Naive B cell (primary cell): ENCODE measurements at places on chromosomes 5 and 9.

GRCh38 chr5:81749561-81750307, 1.2 kb downstream of the SSBP2 start:
- H3K36me3 ChIP-seq, result no peaks in the 10 kb centered on the region
- H3K27me3 ChIP-seq, result no peaks in the 10 kb centered on the region
- DNase-seq, result peak; percentile 73
- peak overlapping the region; percentile 98 for H3K27ac ChIP-seq
- H3K4me3 ChIP-seq, result peak overlapping the region; percentile 99

GRCh38 chr9:21078702-21079101, 960 bp upstream of the IFNB1 start:
- H3K27me3 ChIP-seq, result no peaks in the 10 kb centered on the region
- no peak overlapping the region for H3K4me3 ChIP-seq
- H3K27ac ChIP-seq, result no peak overlapping the region
- no peak for DNase-seq

GRCh38 chr5:81783401-81783800, 32.5 kb upstream of the SSBP2 start:
- DNase-seq, result no peak
- H3K27ac ChIP-seq, result no peak overlapping the region
- peaks cover 17% of the 10 kb centered on the region for H3K4me1 ChIP-seq
- no peaks in the 10 kb centered on the region for H3K36me3 ChIP-seq

DNA sequence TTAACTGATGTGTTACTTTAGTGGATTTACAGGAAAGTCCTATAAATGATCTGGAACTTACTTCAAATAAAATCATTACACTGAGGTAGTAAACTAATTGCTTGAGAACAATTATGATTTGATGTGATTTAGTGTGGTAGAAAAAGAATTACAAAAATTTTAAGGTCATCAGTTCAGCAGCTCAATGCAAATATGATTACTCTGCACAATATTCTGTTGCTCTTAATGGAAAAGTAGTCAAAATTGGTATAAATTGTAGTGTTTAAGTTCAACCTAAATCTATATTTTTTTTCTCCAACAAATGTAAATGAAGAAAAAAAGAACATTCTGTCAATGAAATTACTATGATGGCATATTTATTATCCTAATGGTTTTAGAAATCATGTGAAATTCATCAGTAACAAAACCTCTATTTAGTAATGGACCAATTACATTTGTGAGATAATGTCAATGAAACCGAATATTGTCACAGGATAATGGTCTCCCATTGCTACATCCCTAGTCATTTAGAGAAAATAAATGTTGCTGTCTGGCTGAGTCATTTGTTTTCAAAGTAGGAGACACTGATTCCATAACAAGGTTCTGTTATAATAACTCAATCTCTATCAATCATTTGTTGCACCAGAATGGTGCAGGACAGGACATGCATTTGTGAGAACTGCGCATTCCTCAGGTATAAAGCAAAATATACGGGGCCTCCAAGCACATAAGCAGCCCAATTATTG, 177.1 kb downstream of the NFIB start:
- no peaks in the 10 kb centered on the region for H3K27me3 ChIP-seq
- no peak overlapping the region for H3K27ac ChIP-seq
- no peak overlapping the region for H3K4me3 ChIP-seq
- no peak for DNase-seq
- no peaks in the 10 kb centered on the region for H3K36me3 ChIP-seq

DNA sequence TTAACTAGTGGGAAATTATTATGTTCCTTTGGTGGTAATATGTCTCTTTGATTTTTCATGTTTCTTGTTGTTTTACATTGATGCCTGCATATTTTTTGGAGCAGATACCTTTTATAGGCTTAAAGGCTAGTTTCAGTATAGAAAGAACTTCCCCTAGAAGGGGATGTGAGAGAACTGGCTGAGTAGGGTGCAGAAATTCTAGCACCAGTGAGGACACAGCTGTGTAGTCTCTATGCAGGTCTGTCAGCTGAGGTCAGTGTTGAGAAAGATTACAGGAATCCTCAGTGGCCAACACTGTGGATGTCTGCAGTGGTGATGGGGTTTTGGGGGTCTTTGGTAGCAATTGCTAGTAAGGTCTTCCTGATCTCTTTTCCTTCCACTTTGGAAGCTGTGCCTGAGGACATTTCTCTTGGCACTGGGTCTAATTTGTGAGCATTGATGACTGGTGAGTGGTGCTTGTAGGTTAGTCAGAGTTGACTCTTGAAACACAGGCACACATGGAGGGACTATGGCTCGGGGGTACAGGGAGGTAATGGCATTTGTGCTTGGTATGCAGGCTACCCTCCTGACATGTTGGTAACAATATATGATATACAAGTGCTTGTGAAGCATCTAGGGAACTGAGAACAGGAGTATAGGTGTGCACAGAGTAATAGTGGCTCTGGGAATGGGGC, 221.4 kb downstream of the SPATA31D1 start:
- no peak overlapping the region for H3K4me3 ChIP-seq
- H3K27me3 ChIP-seq, result peaks cover under 1% of the 10 kb centered on the region
- peak; percentile 9 for DNase-seq
- H3K27ac ChIP-seq, result peak overlapping the region; percentile 3
- H3K4me1 ChIP-seq, result peaks cover 28% of the 10 kb centered on the region

DNA sequence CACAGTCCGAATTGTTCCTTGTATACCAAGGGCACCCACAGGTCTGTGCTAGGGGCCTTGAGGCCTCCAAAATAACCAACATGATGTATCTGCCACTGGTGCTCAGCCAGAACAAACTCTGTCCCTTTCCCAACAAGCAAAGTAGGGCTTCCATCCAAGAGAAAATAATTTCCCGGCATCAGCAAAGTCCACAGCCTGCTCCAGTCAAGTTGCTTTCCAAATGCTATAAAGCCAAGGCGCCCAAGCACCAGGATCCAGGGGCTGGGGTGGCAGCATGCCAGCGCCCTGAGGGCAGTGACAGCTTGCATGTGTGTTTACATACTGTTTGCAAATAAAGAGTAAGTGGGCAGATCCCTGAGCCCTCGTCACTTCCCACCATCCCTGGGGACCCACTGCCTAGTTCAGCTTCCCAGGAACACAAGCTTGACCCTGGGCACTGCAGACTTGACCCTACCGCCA, 155.9 kb downstream of the ERCC6L2 start:
- DNase-seq, result no peak
- H3K36me3 ChIP-seq, result peaks cover 27% of the 10 kb centered on the region
- peaks cover 48% of the 10 kb centered on the region for H3K27me3 ChIP-seq
- peaks cover 14% of the 10 kb centered on the region for H3K4me1 ChIP-seq

- H3K27me3 ChIP-seq, result no peaks in the 10 kb centered on the region
- H3K27ac ChIP-seq, result no peak overlapping the region
- no peak overlapping the region for H3K4me3 ChIP-seq
- DNase-seq, result no peak
- peaks cover 20% of the 10 kb centered on the region for H3K36me3 ChIP-seq
- H3K4me1 ChIP-seq, result no peaks in the 10 kb centered on the region
These were observed 29.5 kb downstream of the PFDN1 start for GRCh38 chr5:140273401-140273877.

- H3K27ac ChIP-seq, result no peak overlapping the region
- H3K27me3 ChIP-seq, result no peaks in the 10 kb centered on the region
- peaks cover 65% of the 10 kb centered on the region for H3K4me1 ChIP-seq
These were observed 117.8 kb upstream of the SARDH start for GRCh38 chr9:133855802-133856521.

DNA sequence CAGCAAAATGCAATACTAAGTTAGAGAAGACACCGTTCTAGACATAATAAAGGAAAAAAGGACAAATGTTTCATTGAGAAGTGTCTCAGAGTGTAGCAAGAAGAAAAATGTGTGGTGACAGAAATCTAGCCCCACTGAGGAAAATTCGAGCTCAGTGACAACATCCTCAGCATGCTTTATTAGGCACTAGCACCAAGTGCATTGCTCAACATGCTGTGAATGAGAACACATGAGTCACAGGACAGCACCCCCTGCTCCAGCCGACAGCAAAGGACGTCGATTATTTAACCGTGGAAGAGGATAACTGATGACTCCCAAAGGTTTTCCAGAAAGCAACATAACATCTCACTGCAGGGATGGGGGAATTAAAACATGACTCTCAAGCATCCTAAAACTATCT, 182.7 kb downstream of the GNAQ start:
- H3K27me3 ChIP-seq, result no peaks in the 10 kb centered on the region
- no peak for DNase-seq
- no peak overlapping the region for H3K4me3 ChIP-seq

DNA sequence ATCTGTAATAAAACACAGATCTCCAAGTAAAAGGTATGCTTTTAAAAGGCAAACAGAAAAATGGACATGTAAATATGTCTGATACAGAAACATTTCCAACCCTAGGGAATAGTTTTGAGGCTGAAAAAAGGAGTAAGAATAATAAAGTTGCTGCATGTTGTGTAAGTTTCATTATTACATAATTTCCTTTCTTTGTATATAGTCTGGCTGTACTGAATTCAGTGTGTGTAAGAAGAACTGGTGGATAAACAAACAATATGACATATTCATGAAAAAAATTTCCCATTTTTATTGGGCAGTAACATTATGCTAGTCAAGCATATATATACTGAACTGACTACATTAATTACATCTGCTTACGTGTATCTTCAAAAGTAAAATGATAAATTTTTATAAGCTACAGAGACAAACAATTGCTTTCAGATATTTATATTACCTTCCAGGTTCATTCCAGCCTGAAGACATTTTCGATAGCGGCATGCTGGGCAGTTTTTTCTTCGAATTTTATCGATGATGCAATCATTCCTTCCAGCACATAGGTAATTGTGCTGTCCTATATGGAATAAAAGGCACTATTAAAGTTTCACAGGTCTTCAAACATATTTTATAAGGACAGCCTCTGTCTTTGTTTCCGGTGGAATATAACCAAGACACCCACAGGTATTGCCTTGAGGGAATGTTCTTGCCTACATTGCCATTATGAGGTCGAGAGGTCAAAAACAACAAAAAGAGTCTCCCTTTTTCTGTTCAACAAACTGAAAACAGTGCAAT, 93.6 kb downstream of the NR3C1 start:
- H3K27me3 ChIP-seq, result no peaks in the 10 kb centered on the region
- H3K4me1 ChIP-seq, result peaks cover 26% of the 10 kb centered on the region
- no peak overlapping the region for H3K27ac ChIP-seq

GRCh38 chr5:43000111-43000840, 39.8 kb downstream of the ANXA2R start:
- H3K36me3 ChIP-seq, result no peaks in the 10 kb centered on the region
- H3K4me1 ChIP-seq, result peaks cover 16% of the 10 kb centered on the region
- H3K27me3 ChIP-seq, result peaks cover 21% of the 10 kb centered on the region
- no peak overlapping the region for H3K27ac ChIP-seq
- no peak for DNase-seq
- H3K4me3 ChIP-seq, result peak overlapping the region; percentile 64

GRCh38 chr5:162529886-162530285, 462.3 kb downstream of the GABRG2 start:
- no peaks in the 10 kb centered on the region for H3K36me3 ChIP-seq
- no peaks in the 10 kb centered on the region for H3K4me1 ChIP-seq
- no peak for DNase-seq
- H3K27me3 ChIP-seq, result no peaks in the 10 kb centered on the region
- H3K4me3 ChIP-seq, result no peak overlapping the region

DNA sequence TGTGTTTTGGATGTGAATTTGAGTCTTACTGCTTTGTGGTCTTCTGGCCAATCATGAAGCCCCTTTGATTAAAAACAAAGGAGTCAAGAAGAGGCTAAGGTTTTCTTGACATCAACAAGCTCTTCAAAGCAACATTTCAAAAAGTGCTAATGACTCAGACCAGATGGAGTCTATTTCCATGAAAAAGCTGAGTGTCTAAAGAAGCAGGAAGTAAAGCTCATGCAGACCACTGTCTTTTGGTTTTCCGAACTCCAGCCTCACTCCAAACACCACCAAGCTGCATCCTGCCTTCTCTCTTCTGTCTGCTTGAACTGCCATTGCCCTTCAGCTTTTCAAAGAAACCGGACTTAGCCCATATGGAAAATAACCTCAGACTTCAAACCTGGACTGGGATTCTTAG, 115.2 kb downstream of the PRDM6 start:
- no peaks in the 10 kb centered on the region for H3K4me1 ChIP-seq
- no peak overlapping the region for H3K27ac ChIP-seq
- no peak for DNase-seq
- peaks cover 6% of the 10 kb centered on the region for H3K27me3 ChIP-seq

- DNase-seq, result no peak
- H3K4me1 ChIP-seq, result no peaks in the 10 kb centered on the region
- no peak overlapping the region for H3K27ac ChIP-seq
- H3K27me3 ChIP-seq, result no peaks in the 10 kb centered on the region
These were observed 207.4 kb downstream of the DAB2IP start for GRCh38 chr9:121858788-121859187.

DNA sequence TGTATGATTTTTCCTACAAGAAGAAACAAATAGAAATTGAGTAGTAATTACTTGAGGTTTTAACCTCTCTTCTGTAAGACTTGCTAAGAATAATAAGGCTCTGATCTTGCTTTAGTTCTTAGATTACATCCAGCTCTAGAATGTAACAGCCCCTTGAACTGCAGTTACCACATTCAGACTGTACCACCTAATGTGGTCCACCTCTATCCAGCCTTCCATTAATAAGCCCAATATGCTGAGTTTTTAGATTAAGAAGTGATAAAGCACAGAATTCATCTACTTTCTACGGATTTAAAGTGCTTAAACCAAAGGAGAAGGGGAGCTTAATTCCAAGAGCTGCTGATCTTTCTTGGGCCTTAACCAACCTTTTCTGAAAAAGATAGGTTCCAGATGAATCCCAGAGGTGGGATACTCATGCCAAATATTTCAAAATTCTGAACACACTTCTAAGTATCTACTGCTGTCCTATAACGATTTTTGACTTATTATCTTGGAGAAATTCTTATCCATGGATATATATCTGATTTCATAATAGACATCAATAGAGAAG, 131.5 kb downstream of the ZNF608 start:
- H3K4me1 ChIP-seq, result peaks cover 8% of the 10 kb centered on the region
- no peak overlapping the region for H3K4me3 ChIP-seq
- H3K36me3 ChIP-seq, result no peaks in the 10 kb centered on the region
- DNase-seq, result no peak

DNA sequence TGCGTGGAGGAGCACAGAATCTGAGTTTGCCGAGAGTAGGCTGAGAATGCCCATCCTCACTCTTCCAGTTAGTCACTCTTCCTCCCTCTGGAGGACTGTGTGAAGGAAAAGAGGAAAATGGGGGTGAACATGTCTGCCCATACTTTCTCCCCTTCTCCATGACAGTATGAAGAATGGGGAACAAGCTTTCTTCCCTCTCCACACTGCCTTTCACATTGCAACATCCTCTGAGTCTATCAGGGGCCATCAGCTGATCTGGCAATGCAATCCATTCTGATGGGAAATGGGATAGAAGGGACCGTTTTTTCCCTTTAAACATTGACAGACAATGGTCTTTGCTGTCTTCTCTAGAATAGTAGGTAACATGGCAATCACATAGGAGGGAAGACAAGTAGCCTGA, 56.8 kb downstream of the UGCG start:
- no peak overlapping the region for H3K27ac ChIP-seq
- H3K36me3 ChIP-seq, result no peaks in the 10 kb centered on the region
- no peak for DNase-seq
- H3K4me3 ChIP-seq, result no peak overlapping the region
- H3K4me1 ChIP-seq, result peaks cover 37% of the 10 kb centered on the region

- H3K4me1 ChIP-seq, result peaks cover 22% of the 10 kb centered on the region
- H3K36me3 ChIP-seq, result no peaks in the 10 kb centered on the region
- H3K27ac ChIP-seq, result no peak overlapping the region
- no peaks in the 10 kb centered on the region for H3K27me3 ChIP-seq
- H3K4me3 ChIP-seq, result no peak overlapping the region
- DNase-seq, result no peak
These were observed 27.6 kb downstream of the KCNMB1 start for GRCh38 chr5:170361616-170362015.

- no peak overlapping the region for H3K4me3 ChIP-seq
- no peak overlapping the region for H3K27ac ChIP-seq
- DNase-seq, result no peak
- no peaks in the 10 kb centered on the region for H3K4me1 ChIP-seq
These were observed 288.7 kb downstream of the CEMIP2 start for GRCh38 chr9:71479621-71480020.
